ENCODE measurements at places on chromosomes 6 and 20.

DNA sequence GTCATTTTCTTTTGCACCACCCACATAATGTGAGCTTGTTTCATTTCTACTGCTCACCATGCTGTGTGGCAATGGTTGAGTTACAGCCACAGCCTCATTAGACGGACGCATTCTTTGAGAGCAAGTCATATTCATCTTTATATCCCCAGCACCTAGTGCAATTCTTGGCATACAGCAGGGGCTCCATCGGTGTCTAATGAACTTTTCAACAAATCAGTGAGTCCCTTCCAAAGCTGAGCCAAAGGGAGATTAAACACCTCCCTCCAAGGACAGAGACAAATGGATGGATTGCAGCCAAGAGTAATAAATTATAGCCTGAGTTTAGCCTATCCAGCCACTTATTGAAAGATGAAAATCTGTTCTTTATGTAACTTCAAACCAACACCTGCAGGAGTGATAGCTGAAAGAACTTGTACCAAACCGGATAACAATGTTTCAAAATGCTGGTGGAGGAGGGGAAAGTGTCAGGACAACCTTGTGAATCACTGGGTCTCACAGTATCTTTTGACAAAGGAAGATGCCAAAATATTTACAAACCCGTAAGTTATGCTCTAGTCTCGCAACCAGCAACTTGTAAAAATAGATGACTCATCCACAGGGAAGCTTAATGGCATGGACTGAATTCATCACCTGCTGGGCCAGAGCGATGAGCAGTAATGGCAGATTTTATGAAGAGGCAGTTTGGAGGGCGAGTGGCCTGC lies 139.0 kb downstream of the PXDC1 start:
- DNase-seq, result peak; percentile 86

DNA sequence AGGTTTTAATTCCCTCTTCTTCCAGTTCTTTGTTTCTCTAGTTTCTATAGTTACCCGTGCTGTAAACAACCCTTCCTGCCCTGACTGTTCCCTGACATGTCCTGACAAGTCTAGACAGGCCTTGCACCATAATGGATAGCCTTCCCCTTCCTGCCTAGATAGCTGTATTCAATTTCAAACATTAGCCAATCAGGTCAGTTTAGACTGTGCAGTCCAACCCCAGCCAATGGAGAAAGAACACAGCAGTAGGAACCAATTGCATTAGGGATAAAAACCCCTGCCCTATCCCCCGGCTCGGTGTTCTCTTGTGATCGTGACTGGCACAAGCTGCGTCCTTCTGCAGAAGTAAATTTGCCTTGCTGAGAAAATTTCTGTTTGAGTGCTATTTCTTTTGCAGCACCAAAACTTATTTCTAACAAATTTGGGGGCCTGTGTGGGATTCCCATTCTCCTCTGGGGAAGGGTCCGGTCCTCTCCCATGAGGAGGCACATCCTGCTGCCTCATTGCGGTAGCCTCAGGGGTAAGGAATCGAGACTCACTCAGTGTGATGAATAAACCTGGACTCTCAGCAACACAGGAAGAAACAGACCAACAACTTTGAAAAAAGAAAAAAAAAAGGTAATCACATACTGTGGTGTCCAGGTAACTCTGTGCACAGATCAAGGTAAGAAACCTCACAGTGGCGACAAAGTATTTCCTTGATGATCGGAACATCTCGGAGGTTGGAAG lies 248.7 kb upstream of the ECI2 start:
- DNase-seq, result peak; percentile 11

- DNase-seq, result no peak
Measured at GRCh38 chr6:129495652-129496051, 214.3 kb downstream of the ARHGAP18 start.

DNA sequence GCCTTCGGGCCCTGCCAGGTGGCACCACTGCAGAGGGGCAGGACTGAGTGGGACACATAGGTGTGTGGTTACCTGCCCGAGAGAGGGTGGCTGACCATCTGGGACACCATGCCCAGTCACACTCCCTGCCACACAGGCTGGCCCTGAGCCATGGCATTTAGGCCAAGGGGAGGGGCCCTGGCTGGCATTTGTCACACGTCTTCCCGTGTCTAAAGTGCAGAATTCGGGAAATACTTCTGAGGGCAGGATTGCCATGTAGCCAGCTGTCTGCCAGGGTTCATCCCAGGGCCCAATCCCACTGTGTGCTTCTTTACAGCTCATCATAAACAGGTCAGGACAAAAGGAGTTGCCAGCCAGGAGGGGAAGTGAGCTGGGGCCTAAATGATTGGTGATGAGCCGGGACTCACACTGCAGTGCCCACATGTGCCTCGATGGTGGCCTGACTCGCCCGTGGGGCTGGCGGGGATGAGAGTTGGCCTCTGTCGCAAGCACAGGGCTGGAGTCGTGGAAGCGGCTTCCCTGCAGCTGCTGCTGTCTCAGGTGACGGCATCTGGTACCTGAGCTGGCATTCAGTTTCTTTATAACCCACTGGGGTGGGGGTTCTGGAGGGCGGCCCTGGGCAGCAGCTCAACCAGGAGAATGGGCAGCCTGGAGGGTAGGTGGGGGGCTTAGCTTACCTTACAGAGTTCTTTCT lies 5.9 kb upstream of the UNC93A start:
- DNase-seq, result no peak

DNA sequence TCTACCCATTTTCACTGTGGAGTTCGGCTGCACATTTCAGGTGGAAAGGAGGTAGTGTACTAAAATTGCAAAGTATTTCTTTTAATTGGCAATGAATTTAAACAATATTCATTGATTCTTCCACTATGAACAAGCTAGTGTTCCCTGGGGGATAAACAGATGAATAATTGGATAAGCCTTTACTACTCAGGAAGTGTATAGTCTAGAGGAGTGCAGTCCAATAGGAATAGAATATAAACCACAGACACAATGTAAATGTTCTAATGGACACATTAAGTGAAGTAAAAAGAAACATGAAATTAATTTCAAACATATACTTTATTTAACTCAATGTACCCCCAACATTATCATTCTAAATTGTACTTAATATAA lies 28.7 kb downstream of the SGK1 start:
- DNase-seq, result no peak

GRCh38 chr20:52439375-52439774 lies 247.8 kb upstream of the ZFP64 start:
- DNase-seq, result no peak

DNA sequence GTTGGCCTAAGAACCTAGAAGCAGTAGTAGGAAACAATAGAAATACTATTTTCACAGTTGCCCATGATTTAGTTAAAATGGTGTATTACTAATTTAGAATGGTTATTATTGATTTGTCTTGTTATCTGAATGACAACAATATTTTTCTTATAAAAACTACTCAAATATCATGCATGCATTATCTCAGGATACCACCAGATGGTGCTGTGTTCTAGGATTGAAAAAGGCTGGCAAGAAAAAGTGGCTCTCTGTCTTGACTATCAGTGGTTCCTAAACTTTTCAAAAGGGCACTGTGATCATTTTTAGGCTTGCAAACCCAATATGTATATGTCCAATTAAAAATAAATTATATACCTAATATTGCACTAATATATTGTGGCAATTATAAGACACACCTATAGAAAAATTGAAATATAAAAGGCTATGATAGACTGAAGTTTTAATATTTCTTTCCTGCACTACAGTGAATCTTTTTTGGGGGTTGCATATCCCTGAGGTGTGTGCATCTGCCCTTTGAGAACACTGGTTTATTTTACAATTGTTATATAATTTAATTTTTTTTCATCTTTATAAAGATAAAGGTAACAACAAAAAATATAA lies 131.7 kb upstream of the MLIP start:
- DNase-seq, result no peak

- DNase-seq, result no peak
Measured at GRCh38 chr6:23547851-23548250, 578.2 kb upstream of the NRSN1 start.

DNA sequence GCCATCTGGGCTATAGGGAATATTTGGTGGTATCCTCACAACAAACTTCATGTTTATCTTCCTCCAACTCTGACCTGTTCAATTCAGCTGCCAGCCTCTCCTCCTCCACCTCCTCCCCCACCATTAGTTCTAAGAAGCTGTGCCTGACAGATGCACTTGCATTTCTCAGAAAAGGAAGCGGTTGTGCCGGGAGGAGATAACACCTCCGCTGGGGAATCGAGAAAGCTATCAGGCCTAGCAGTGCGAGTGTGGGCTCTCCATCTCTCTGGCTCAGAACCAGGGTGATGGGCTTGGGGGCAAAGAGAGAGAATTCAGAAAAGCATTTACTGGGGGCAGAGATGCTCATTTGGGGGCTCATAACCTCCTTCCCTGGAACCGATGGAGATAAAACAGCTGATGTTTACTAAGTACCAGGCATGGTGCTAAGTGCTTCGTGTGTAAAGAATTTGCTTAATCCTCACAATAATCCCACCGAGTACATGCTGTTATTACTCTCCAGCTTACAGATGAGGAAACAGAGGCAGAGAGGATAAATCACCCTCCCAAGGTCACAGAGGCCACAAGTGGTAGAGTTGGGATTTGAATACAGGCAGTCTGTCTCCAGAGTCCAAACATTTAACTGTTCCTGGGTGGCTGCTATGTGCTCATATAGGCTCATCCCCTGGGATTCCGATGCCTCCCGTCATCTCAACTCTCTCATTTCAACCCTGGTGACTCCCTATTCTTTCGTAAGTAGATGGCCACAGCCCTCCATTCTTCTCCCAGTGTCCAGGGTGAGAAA lies 38.3 kb downstream of the COX4I2 start:
- DNase-seq, result no peak

- no peak for DNase-seq
Measured at GRCh38 chr6:156197513-156197912, 579.7 kb upstream of the ARID1B start.

GRCh38 chr6:46376562-46377061 lies 114.6 kb downstream of the RCAN2 start:
- no peak for DNase-seq

DNA sequence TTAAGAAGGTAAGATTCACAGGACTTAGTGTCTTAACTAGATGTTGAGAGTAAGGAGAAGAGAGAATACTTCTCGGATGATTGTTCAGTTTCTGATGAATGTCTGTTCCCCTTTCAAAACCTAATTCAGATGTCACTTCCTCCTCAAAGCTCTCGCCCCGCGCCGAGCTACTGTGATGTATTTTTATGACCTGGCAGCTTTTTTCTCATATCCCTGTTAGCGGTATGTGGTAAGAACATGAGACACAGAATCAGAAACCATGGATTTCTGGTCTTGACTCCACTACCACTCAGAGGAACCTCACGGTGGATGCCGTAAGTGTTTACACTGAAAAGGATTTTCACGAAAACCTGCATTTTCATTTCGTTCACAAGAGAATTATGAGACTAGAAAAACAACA lies 48.4 kb downstream of the CEP43 start:
- no peak for DNase-seq

DNA sequence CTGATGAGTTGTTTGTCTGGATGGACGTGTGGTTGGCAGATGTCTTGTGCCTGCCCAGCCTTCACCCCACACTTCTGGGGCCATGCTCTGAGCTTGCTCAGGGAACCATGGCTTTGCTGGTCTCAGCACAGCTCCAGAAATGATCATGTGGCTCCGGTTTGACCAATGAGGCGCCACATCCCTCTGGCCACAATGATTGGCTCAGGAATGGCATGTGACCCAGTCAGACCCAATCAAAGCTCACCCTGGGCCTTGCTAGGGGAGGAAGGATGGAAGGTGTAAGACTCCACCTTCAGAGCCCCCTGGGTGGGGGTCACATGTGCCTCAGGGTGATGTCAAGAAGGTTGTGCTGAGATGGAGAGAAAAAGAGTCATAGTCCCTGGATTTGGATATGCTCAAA lies 281.6 kb upstream of the SULF2 start:
- DNase-seq, result no peak

- DNase-seq, result no peak
Measured at GRCh38 chr6:32244270-32244669, 20.4 kb upstream of the NOTCH4 start.

GRCh38 chr20:8223091-8223870 lies 91.2 kb downstream of the PLCB1 start:
- DNase-seq, result peak; percentile 60

DNA sequence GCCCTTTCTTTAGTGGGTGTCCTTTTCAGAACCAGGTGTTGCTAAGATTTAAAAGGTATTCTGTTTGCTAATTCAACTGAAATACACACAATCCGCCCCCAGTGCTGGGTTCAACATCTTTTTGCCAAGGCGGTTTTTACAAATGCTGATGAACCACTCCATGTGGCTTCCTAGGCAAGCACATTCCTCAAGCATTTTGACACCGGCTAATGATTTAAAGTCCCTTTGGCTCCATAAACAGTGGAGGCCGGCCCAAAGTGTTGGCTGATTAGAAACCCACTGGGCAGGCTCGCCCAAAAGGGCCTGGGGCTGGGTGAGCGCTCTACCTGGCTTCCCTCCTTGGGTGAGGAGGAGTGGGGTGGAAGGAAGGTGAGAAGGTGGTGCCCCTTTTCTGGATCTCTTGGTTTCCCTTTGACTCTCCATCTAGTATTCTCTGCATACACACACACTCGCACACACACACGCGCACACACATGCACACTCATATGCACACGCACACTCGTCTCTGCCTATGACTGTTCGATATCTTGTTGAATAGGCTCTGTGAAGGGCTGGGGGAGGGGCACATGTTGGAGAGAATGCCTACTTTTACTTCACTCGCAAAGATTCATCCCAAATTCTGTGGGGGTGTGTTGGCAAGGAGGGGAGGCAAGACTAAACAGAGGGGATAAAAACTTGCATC lies 66.7 kb upstream of the ARMC2 start:
- no peak for DNase-seq

- DNase-seq, result no peak
Measured at GRCh38 chr6:113813142-113813541, 44.0 kb upstream of the MARCKS start.

DNA sequence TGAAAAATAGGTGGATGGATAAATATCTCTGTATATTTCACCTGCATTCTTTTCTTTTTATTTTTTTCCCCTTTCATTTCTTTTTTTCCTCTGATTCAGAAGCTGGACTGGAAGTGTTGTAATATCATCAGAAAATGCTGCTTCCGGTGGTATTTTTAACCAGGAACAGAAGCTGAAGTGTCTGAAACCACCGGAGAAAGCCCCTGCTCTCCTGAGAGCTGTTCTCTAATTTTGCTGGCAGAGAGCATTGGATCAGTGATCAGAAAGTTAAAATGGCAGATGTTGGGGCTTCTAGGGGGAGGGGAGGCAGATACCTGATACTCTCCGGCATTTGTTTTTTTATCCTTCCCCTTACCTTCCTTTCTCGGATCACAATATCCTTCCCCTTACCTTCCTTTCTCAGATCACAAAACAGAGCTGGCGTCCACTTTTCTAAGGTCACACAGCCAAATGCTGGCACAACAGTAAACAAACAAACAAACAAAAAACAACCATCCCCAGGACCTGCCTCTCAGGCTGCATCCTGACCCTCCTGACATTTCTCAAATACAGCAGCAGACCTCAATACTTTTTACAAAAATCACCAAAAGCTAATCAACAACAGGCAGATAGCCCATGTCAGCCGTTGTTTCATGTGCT lies 143.2 kb upstream of the ZNF217 start:
- no peak for DNase-seq

DNA sequence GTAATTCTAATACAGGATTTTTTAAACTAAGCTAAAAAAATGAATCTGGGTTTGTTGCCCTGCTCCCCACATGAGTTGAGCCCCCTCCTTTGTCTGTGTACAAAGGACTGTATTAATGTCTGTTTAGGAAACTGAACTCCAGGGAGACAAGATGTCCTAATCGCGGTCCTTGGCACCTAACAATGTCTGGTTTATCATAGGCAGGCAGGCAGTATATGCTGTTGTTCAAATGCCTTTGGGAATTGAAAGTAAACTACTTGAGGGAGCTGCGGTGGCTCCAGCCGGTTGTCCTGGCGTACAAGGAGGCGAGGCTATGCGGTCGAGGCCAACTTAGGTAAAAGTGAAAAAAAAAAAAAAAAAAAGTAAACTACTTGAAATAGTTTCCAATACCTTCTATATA lies 98.5 kb downstream of the TULP4 start:
- no peak for DNase-seq
